Motor neuron (in vitro differentiated cells): ENCODE measurements at places on chromosomes 5 and 9. TPM values are rescaled to one million over a fixed set of nuclear protein-coding genes. Genes with fewer than 3 reads are reported as not detected.

The RANBP3L gene
- total RNA-seq, result 0.08 and 0.14 TPM in 2 replicates

The SLC22A4 gene
- 1.5 and 2.1 TPM in 2 replicates for total RNA-seq

The MORN5 gene
- total RNA-seq, result not detected in 2 replicates

The MZB1 gene
- total RNA-seq, result 0.43 and 0.52 TPM in 2 replicates

The NANS gene
- total RNA-seq, result 89.6 and 95.3 TPM in 2 replicates

GRCh38 chr5:142529626-142530278 is 156.1 kb downstream of the FGF1 start:
- no peak for ATAC-seq

GRCh38 chr9:109726119-109726518 is 53.9 kb upstream of the PALM2AKAP2 start:
- ATAC-seq, result no peak

- peak; percentile 23 for ATAC-seq
These were observed 8.4 kb downstream of the RPS14 start for GRCh38 chr5:150440948-150441812.

- ATAC-seq, result no peak
These were observed 124.6 kb upstream of the TBCA start for GRCh38 chr5:77900691-77901090.

DNA sequence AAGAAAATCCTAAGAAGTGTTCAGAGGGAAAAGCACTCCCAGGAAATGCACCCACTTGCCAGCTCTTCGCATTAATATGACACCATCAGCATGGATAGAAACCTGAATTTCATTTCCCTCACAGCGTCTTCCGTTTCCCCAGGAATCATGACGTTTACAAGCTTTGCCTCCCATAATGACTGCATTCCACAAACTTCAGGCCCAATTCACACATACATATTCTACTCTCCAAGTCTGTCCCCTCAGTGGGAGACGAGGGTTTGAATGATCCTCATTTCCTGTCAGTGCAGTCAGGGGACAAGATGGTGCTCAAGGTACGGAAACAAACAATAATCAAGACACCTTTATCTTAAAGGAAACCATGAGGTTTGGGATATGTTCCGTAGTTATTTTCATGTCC is 44.9 kb upstream of the MAN2A1 start:
- ATAC-seq, result no peak

DNA sequence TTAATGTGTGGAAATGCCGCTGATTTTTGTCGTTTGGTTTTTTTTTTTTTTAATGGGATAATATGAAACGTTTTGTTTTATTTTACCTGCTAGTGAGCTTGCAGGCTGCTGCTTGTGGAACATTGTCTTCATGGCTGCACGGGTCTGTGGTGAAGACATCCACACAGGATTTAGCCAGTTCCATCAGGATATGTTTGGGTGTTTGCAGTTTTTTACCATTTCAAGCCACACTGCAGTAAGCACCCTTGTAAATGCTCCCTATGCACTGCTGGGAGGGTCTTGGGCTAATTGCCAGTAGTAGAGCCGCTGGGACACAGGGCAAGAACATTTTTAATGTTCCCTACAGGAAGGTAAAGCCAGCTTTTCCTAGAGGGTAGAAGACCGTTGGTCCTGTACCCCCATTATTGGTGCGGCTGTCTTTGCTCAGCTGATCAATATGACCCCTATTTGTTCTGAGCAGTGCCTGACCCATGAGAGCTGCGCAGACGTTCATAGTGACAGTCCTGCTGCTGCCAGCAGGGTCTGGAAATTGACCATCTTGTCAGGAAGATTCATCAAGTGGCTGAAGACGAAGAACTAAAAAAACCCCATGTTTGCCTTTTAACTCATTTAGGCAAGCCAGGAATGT is 20.5 kb upstream of the EEIG1 start:
- peak; percentile 75 for ATAC-seq

GRCh38 chr9:18393340-18394130 is 80.4 kb upstream of the ADAMTSL1 start:
- no peak for ATAC-seq

DNA sequence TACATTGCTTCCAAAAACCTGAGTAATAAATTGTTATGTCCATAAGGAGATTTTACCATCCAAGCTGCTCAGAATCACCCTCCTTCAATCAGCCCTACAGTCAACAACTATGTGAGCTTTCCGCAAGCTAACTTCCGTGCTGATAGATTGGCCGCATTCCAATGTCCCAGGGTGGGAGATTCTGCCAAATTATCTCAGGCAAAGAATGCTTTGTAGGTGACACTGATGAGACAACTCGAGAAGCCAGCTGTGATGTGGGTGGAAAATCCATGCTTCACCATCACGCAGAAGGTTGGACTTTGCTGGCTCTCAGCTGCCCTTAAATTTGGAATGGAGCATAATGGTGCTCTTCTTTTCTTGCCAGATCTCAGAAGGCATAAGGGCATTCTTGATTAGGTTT is 44.9 kb upstream of the HCN1 start:
- ATAC-seq, result no peak

GRCh38 chr9:70385426-70385825 is 29.0 kb downstream of the KLF9 start:
- ATAC-seq, result no peak

DNA sequence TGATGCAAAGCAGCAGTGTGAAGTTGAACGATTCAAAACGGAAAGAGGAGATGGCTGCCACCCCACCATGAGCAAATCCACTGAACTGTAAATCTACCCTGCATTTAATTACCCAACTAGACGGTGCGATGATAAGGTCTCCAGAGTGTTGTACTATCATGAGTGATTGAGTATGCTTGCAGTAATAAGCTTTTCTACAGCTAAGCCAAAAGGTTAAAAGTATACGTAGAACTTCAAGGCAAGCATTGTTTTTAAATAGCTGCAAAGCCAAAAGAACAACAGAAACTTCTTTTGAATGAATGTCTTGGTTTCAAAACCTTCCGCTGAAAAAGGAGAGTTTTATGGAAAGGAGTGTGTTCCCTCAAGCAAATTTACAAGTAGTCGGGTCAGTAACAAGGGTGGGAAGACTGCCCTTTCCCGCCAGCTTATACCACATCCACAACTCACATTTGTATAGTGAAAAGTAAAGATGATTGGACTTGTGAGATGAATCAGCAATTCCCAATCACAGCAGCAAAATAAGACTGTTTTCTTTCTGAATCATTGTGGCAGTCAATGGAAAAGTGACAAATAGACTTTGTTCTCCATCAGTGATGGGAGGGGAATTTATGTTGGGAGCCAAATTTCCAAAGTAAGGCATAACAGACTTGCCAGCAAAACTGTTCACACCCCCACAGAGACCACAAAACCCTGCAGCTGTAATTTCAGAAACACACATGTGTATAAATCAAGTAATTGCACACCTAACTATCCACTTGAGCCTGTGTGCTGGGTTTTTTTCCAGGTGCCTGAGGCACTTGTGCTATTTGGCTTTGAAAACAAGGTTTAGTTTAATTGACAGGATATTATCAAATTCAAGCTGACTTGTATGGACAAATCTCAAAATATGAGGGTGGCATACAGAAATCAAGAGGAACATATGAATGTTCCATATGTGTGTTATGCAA is 407.7 kb upstream of the GRAMD2B start:
- peak; percentile 56 for ATAC-seq

GRCh38 chr5:399296-400281 is 43.4 kb upstream of the EXOC3 start:
- ATAC-seq, result peak; percentile 89

- no peak for ATAC-seq
These were observed 672.3 kb upstream of the RGMB start for GRCh38 chr5:98101131-98101530.

DNA sequence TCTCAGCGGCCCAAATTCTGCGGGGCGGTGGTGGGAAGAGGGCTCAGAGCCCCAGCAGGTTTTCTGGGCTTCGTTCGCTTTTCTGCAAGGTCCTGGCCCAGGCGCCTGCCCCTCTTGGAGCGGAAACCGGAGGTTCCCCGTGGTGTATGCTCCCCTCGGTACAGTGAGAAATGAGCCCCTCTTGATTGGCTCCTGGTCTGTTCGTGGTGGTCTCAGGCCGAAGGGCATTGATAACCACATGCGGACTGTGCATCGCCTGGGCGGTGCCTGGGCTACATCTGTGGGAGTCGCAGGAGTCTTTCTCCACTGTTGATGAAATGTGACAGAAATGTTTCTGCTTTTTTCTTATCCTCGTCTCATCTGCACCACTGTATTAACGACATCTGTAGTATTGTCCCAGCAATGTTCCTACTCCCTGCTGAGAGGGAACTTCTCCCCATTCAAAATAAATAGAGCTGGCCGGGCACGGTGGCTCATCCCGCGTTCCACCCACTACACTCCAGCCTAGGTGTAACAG is 682 bp downstream of the MAN1B1 start:
- no peak for ATAC-seq

GRCh38 chr5:1111727-1112289 is at the start of gene SLC12A7:
TSS of gene SLC12A7 (minus strand) at chr5:1112063. CDS start at chr5:1111991, 72 bp downstream.
- peak; percentile 78 for ATAC-seq

DNA sequence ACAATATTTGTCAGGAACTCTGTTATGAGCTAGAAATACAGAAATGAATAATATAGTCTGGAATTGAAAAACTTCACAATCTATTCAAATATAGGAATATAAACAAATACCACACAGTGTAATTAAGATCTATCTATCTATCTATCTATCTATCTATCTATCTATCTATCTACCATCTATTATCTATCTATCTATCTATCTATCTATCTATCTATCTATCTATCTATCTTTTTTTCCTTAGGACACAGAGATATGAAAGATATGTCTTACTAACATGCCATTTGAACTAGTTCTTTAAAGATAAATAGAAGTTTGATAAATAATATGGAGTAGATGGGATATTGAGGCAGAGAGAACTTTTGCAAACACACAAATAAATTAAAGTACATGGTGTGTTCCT is 357.8 kb downstream of the PARP8 start:
- ATAC-seq, result no peak

DNA sequence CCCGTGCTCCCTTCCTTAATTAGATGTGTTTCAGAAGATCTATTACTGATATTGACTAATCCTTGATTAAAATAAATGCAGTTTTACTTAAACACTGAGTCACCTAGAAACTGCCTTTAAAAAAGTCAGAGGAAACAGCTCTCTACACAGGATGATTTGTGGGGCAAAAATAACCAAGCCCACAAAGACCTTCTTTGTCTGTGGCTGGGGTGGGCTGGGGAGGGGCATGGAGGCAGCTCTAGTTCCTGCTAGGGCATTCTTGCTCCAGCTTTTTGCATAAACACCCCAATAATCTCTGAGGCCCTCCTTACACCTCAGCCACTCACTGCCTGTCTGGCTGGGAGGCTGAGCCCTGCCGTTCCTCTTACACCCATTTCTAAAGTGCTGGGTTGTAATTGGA is 227.6 kb upstream of the DAP start:
- ATAC-seq, result no peak

DNA sequence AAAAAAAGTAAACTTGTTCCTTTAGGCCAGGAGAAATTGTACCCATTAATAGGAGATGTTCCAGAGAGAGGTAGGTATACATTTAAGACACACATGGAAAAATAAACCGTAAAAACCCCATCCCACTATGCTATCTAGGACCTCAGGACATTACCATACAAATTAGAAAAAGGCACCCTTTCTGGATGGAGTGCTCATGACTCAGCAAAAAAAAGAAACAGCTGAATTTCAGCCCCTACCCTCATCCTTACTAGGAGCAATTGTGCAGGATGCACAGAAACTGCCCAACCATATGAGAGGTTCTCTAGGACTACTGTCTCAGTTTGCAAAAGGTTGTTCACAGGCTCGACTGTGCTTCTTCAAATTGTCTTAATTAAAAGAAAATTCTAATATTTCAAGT is 368.2 kb downstream of the HINT1 start:
- ATAC-seq, result no peak

- no peak for ATAC-seq
These were observed 142.6 kb downstream of the SAXO1 start for GRCh38 chr9:18890372-18890771.

DNA sequence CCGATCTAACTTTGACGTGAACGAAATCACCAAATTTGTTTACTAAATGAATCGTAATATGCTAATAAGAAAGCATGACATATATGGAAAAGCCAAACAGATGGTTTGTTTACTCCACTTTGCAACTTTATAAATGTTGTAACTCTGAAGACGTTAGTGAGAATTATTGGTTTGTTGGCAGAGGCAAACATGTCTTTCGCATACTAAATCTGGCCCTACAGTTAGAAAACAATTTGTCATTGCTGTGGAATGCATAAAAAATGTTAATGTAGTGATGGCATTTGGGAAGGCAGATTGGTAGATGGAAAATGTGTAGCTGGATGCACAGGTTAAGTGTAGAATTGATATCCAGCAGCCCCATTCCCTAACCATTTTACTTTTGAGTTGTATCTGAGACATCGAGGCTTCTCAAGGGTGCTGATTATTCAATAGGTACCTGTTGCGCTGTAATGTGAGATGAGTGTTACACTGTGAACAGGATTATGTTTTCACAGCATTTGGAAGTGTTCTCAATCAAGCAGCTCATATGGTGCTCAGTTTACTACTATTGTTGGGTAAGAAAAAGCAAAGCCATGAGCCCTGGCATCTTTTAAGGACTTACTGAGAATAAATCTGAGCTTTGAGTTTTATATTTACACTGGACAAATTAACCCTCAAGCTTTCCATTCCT is 444.8 kb downstream of the BNC2 start:
- no peak for ATAC-seq

DNA sequence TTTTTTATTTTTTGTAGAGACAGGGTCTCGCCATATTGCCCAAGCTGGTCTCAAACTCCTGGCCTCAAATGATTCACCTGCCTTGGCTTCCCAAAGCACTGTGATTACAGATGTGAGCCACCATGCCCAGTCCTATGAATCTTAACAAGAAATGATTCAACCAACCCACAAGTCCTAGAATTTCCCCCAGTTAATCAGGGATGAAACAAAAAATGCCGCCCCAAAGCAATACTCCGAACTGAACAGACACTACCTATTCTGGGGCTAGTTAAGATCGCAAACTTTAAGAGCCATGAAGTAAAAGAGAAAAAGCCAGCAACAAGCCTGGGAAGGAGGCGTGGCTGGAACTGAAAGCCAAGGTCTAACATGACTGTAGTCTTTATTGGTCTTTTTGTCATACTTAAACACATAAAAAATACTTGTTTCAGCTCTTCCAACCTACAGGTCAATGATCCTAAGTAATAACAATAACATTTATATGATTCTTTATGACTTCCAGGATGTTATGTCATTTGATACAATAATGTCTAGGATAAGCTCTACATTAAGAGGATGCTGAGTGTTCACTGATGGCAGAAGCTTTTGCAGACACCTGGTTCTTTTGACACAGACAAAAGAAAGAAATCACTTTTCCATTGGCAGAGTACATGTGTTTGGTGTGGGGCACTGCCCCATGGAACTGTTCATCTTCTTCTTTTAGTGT is 361.1 kb upstream of the TLE4 start:
- ATAC-seq, result no peak

DNA sequence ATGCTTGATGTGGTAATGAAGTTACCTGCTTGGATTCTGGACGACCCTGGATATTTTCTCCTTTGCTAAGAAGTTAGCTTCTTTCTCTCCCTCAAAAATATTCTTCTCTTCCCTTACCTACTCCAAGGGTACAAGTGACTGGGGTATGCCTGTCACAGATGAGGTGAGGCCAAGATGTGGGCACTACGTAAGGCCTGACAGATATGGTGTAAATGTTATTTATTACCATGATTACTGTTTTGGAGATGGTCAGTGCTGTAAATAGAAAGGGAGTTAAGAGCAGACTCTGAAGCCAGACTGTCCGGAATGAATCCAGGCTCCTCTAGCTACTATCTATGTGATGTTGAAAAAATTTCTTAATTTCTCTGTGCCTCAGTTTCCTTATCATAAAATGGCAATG is 1.1 kb upstream of the KIAA1958 start:
- no peak for ATAC-seq

GRCh38 chr9:122777935-122778627 is 10.7 kb upstream of the OR5C1 start:
- no peak for ATAC-seq

- no peak for ATAC-seq
These were observed 9.0 kb downstream of the OR1J1 start for GRCh38 chr9:122468735-122469134.
